ENCODE measurements at places on chromosomes 6 and 20. TPM values are rescaled to one million over a fixed set of nuclear protein-coding genes. Genes with fewer than 3 reads are reported as not detected.
A peak's percentile ranks its signal among the peaks of the same experiment; 100 is the strongest.

PAX1 gene
- polyA plus RNA-seq: 4.0 TPM

LY86 gene
- polyA plus RNA-seq: 4.3 TPM

PRR18 gene
- polyA plus RNA-seq: 0.98 TPM

GCNT2 gene
- polyA plus RNA-seq: 3.8 TPM

PSMA7 gene
- 160 TPM for polyA plus RNA-seq

DNA sequence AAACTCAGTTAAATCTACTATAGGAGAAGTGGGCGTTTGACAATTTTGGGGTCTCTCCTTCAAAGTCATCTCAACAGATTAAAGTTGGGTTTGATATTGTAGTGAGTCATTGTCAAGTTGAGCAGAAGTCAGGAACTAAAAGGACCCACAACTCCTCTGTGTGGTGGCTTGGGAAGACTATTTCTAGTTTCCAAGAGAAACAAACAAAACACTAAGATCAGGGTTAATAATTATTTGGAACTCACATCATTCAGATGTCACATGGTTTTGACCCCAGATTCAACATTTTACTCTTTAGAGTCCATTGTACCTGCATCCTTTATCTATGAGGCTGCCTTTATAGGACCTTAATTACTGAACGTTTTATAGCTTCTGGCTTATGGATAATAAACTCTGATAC is 45.3 kb upstream of the TINAG start:
- DNase-seq: no peak

- no peak for DNase-seq
These were observed 98.7 kb downstream of the PLEKHG1 start for GRCh38 chr6:150698391-150698790.

DNA sequence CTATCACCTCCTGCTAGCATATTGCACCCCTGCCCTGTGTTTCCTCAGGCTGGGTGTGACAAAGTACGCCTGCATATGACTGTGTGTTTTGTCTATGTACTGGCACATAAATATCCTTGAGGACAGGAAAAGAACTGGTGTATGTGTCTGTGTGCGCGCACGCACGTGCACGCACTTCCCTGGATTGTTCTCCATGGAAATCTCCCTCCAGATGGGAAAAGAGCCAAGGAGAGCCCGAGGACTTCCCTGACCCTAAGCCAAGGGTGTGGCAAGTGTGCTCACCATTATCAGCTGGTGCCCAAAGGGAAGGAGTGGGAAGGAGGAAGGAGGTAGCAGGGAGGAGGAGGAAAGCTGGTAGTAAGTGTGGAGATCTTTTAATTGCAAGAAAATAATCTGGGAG is 117.6 kb downstream of the HIVEP2 start:
- DNase-seq: peak; percentile 51

GRCh38 chr20:64239449-64240242 is 15.9 kb upstream of the PCMTD2 start:
- DNase-seq: no peak

DNA sequence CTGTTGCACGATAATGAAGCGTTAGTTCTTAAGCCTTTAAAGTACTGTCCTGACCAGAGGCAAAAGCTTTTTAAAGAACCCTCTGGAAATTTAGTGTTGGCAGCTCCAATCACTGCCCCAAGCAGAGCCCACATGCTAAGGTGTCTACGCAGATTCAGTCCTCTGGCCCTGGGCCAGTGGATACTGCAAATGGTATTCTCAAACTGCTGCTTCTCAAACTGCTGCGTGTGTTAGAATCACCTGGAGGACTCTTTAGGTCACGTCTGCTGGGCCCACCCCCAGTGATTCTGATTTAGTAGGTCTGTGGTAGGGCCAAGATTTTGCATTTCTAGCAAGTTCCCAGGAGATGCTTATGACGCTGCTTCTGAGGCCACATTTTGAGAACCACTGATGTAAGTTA is 96.0 kb upstream of the CCDC28A start:
- DNase-seq: no peak

- DNase-seq: no peak
These were observed 149.7 kb downstream of the MRPL14 start for GRCh38 chr6:43977404-43978111.

- DNase-seq: no peak
These were observed 17.3 kb upstream of the PCMTD2 start for GRCh38 chr20:64238115-64238825.

DNA sequence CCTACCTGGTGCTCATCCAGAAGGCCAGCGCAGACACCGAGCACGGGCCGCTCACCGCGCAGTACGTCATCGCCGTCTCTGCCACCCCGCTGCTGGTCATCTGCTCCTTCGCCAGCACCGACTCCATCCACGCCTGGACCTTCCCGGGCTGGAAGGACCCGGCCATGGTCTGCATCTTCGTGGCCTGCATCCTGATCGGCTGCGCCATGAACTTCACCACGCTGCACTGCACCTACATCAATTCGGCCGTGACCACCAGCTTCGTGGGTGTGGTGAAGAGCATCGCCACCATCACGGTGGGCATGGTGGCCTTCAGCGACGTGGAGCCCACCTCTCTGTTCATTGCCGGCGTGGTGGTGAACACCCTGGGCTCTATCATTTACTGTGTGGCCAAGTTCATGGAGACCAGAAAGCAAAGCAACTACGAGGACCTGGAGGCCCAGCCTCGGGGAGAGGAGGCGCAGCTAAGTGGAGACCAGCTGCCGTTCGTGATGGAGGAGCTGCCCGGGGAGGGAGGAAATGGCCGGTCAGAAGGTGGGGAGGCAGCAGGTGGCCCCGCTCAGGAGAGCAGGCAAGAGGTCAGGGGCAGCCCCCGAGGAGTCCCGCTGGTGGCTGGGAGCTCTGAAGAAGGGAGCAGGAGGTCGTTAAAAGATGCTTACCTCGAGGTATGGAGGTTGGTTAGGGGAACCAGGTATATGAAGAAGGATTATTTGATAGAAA is 2.0 kb downstream of the SLC35D3 start:
- DNase-seq: no peak

DNA sequence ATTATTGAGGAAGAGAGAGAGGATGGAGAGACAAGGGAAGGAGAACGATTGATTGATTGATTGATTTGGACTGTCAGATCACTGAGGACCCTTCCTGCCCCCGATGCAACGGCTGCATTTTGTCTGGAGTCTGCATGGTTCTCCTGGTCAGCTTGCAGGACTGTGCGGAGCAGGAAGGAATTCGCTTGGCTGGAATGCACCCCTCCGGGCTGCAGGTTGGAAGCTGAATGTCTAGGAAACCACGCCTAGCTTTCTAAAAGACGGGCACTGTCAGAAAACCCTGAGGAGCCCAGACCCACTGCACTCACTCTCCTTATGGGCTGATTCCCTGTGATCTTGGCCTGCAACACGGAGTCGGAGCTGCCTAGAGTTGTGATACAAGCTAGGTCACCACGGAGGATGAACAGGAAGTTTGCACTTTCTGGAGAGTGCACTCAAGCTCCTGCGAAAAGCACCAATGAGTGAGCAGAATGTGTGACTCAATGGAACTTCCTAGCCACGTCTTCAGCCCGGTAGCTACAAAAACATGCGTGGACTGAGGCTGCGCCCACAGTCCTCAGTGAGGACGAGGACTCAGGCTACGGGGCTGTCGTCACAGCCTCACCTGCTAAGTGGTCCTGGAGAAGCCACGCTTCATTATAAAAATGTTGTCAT is 14.4 kb downstream of the DACT2 start:
- DNase-seq: no peak

GRCh38 chr6:90787446-90787845 is 200.6 kb upstream of the MAP3K7 start:
- DNase-seq: no peak

Data from muscle of back (tissue), 13 donors.